ENCODE measurements at places on chromosomes 4 and X.
A peak's percentile ranks its signal among the peaks of the same experiment; 100 is the strongest.

GRCh38 chrX:10506781-10507180, 113.6 kb downstream of the MID1 start:
- DNase-seq = no peak

DNA sequence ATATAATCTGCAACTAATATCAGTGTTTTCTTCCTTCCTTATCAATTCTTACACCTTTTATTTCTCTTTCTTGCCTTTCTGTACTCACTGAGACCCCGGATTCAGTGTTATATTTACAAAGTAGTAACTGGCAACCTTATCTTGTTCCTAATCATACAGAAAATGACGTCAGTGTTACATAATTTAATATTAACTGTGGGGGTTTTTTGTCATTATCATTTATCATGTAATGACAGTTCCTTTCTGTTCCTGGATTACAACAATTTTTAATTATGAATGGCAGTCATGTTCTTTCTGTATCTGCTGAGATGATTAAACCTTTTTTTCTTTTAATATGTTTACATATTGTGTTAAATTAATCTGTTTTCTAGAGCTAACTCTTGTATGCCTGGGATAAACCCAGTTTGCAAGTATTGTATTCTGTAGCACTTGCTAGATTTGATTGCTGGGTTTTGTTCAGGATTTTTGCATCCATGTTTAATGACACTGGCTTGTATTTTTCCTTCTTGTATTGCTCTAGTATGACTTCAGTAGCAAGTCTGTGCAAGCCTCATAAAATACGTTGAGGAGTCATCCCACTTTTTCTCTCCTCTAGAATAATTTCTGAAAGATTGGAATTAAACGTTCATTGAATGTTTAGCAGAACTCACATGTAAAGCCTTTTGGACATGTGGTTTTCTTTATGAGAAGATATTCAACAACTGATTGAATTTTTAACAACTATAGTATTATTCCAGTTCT, 10.4 kb upstream of the HSPA4L start:
- no peak for DNase-seq

DNA sequence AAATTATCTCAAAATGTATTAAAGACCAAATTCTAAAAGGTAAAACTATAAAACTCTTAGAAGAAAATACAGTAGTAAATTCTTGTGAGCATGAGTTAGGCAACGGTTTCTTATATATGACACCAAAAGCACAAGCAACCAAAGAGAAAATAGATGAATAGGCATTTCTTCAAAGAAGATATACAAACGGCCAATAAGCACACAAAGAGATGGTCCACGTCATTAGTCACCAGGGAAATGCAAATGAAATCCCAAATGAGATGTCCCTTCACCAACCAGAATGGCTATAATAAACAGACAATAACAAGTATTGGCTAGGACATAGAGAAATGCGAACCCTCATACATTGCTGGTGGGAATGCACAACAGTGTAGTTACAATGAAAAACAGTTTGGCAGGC, 44.6 kb downstream of the RAB33A start:
- no peak for DNase-seq

DNA sequence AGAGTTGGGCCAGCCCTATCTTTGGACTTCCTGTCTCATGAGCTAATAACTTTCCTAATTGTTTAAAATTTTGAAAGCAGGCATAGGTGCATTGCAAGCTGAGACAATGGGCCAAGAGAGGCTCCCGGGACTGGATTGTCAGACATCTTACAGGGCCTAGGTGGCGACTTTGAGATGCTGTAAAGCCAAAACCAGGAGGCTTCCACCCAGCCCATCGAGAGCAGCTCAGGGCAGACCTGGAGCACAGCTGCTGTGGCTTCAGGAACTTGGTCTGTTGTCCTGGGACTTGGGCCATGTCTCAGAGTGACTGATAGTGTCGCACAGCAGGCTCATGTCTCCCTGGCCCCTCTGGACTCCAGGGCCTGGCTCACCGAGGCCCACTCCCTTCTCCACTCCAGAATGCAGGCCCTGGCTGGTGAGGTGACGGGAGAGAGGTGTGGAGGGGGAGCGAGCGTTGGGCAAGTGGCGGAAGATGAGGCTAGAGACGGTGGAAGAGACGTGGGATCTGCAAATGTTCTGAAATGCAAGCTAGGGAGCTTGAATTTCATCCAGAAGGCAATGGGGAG, 24.1 kb upstream of the MTM1 start:
- no peak for DNase-seq

DNA sequence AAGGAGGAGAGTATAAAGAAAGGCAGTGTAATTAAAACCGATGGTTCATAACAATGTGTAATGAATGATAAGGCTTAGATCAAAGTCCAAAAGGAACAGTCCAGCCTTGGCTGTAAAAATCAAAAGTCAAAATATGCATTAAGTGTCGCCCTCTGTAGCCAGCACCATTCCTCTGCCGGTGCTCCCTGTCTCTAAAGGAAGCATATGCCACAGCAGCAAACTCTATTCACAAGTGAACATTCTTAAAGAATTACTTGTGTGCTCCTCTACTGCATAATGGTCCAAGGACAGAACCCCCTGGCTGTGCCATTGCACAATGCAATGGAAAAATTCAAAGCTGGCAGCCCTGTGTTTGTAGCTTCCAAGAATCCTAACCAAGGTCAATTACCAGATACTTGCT, 16.3 kb upstream of the MBNL3 start:
- DNase-seq = no peak

DNA sequence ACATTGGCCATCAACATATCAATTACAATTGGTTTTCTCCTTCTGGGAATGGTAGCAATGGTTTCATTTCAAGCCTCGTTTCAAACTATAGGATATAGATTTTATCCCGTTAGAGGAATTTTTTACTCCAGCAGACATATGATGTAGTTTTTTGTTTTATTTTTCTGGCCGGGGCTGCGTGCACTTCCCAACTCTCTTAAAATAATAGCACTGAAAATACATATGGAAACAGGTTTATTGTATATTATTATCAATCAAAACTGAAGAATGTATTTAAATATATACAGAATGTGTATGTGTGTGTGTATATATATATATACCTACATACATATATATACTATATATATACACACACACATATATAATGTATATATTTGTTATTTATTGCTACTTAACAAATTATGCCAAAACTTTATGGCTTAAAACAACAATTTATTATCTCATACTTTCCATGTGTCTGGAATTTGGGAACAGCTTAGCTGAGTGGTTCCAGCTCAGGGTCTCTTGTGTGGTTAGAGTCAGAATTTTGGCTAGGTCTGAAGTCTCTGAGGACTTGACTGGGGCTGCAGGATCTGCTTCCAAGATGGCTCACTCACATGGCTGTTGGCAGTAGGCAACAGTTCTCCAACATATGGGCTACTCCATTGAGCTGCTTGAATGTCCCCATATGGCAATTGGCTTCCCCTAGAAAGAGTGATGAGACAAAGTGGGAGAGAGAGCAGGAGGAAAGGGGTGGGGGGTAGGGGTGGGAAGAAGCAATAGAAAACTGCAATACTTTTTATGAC, 314.1 kb downstream of the PPP1R2C start:
- DNase-seq = no peak

- DNase-seq = no peak
Measured at GRCh38 chrX:78769101-78769755, 21.7 kb downstream of the LPAR4 start.

DNA sequence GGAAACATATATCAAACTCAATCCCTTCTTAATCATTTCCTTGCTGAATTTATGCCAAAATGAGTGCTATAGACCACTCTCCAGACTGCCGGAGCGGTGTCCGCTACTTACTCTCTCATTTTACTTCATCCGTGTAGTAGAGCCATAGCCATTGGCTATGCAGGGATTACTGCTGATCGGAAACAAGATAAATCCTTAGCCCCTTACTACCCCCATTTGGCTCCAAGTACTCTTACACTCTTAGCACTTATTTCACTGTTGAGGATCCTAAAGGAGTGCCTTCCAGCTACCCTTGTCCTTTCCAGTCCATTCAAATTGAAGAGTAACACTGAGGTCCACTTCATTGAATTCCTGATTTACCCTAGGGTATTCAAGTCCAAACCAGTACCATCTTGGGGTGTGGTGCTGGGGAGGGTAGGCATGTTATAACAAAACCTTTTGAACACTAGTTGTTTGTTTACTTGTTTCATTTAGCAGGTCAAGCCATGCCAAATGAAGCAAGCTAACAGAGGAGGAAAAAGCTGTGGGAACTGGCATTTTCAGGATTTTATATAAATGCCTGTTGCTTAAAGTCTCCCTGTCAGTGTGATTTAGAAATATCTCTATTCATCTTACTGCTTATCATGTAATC, 715.1 kb downstream of the FSTL5 start:
- no peak for DNase-seq

DNA sequence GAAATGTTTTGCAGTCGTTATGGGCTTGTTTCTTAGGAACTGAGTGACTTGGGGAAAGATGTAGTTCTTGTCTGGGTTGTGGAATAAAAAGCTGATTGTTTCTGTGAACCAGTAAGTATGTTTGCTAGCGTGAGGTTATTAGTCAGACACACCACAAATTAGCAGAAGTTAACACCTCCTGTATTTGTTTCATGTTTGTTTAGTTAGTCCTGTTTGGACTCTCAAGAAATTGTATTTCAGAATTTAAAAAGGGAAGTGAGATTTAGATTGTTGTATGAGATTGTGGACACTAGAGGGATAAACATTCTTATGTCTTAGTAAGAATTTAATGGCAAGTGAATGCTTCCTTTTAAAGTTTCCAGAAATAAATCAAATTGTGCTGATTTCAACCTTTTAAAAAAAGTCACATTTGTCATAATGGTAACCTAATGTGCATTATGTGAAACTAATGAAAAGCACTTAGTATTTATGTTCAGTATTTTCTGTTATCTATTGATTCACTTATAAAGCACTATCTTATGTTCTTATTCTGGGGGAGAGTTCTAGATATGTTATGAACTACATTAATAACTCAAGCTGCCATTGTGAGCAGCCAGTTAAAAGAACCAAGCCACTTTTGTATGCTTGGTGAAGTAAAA, 25.6 kb downstream of the ATP10D start:
- peak; percentile 90 for DNase-seq

- DNase-seq = no peak
Measured at GRCh38 chrX:20952180-20952579, 422.0 kb upstream of the CNKSR2 start.

- no peak for DNase-seq
Measured at GRCh38 chr4:5933116-5933515, 40.2 kb upstream of the CRMP1 start.

- DNase-seq = no peak
Measured at GRCh38 chr4:177127658-177128057, 182.0 kb upstream of the NEIL3 start.

DNA sequence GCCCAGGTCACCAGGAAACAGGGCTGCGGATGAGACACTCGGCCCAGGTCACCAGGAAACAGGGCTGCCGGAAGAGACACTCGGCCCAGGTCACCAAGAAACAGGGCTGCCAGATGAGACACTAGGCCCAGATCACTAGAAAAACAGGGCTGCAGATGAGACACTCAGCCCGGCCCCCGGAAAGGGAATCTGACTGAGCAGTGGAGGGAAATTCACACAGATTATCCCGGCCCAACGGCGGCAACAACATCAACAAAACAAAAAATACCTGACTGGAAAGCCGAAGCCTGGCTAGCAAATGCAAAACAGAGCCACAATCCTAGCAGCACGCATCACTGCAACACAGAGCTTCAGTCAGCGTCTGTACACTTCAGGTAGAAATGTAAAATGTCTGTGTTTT, 20.7 kb downstream of the AFAP1 start:
- no peak for DNase-seq

GRCh38 chr4:145665773-145666172, 14.2 kb upstream of the C4orf51 start:
- no peak for DNase-seq

DNA sequence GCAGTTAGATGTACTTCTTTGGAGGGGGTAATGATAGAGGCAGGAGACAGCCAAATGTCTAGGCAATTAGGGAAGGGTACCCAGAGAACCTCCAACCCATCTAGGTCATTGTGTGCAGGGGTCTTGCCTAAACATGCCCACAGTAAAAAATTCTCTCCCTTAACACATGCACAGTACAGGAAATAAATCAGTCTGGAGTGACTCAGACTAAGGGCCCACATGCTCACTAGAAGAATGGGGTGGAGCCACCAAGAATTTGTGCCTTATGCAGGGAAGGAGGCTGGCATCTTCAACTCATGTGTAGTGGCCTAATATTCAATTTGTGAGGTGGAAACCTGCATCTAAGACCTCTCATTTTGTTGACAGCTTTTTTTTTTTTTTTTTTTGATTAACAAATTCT, 945.3 kb upstream of the GRIA3 start:
- no peak for DNase-seq

DNA sequence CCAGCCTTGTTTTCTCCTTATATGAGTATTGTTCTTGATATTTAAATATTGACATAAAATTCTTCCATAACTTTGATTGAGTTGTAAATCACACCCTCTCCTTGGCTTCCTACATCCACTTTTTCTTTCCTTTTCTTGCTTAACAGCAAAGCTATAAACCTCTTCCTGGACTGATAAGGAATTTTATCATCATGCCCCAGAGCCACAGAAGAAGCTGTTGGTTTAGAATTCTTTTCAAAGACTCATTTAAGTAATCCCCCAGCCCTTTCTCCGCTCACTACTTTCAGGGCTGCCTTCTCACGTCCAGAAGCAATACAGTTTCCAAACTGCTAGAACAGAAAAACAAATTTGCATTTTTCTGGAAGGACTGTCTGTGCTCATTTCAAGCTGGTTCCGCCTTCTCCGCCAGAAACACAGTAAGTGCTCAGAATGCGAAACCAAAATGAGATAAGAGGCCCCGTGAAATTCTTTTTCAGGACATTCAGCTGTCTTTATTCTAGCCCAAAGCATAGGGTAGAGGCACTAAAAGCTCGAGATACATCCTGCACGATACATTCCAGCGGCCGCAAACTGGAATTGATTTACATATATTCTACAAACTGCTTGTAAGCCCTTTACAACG, 849 bp downstream of the MID1 start:
- no peak for DNase-seq

DNA sequence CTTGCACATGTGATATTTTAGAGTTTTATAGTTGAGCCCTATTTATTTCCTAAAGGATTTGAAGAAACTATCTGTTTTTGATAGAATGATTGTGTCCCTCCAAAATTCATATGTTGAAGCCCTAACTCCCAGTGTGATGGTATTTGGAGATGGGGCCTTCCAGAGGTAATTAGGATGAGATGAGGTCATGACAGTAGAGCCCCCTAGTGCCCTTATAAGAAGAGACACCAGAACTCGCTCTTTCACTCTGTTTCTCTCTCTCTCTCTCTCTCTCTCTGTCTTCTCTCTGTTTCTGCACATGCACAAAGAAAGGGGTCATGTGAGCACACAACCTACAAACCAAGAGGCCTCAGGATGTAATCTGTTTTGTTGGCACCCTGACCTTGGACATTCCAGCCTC, 921.9 kb upstream of the DIAPH2 start:
- no peak for DNase-seq

GRCh38 chr4:113471146-113471860, 290.2 kb downstream of the CAMK2D start:
- no peak for DNase-seq

- no peak for DNase-seq
Measured at GRCh38 chrX:140524556-140524955, 19.7 kb upstream of the SOX3 start.
